Upper lobe of left lung (tissue), 6 donors: ENCODE measurements at places on chromosomes 16 and 17. TPM values are rescaled to one million over a fixed set of nuclear protein-coding genes. Genes with fewer than 3 reads are reported as not detected.

KRT33B gene
- not detected for total RNA-seq

RASD1 gene
- total RNA-seq, result 30.4 TPM

CTRB1 gene
- total RNA-seq, result not detected

HS3ST2 gene
- 4.6 TPM for total RNA-seq

GALR2 gene
- not detected for total RNA-seq

TP53TG3C gene
- not detected for total RNA-seq

MT1E gene
- 129 TPM for total RNA-seq

TAC4 gene
- not detected for total RNA-seq

KRTAP1-3 gene
- not detected for total RNA-seq

TPPP3 gene
- 105 TPM for total RNA-seq

SLX4 gene
- total RNA-seq, result 6.1 TPM

GRN gene
- 439 TPM for total RNA-seq

DNA sequence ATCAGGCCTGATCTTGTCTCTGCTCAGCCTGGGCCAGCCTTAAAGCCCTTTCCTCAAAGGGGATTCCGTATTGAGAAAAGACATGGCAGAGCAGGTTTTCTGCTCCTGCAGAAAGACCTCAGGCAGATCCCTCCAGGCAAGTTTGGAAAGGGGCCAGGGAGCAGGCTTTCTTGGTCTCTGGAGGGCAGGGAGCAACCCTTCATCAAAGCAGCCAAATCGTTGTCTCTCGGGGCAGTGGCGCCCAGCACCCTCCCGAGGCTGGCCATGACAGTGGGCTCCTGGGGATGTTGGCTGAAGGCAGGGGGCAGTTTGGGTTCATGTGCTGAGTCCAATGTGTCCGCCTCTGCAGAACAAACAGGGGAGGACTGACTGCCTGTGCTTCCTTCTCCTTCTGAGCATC, 168.4 kb upstream of the WSCD1 start:
- DNase-seq, result no peak

GRCh38 chr16:54446639-54447038, 160.1 kb upstream of the IRX3 start:
- no peak for DNase-seq

DNA sequence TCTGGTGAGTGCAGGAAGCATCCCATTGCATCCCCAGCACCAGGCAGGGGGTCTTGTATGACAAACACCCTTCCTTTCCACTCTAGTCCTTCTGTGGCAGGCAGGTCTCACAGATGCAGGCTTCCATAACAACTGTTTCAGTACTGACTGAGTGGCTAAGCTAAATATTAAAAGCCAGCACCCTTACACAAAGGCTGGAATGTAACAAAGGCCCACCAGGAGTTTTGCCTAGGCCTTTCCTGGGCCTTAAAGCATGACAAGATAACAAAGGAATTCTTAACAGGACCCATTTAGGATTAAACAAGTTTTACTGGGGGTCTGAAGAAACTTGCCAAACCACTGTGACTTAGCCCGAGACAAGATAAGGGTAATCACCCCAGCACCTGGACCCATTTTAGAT, 228.9 kb upstream of the RPL38 start:
- DNase-seq, result no peak

GRCh38 chr16:71555230-71555891, 21.5 kb downstream of the TAT start:
- DNase-seq, result peak; percentile 65

DNA sequence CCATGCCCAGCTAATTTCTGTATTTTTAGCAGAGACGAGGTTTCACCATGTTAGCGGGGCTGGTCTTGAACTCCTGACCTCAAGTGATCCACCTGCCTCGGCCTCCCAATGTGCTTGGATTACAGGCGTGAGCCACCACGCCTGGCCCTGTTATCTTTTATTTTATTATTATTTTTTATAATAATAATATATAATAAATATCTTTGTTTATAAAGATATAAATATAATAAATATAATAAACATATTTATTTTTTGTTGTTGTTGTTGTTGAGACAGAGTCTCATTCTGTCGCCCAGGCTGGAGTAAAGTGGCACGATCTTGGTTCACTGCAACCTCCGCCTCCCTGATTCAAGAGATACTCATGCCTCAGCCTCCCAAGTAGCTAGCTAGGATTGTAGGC, 7.0 kb upstream of the RNF157 start:
- DNase-seq, result no peak

GRCh38 chr17:65185668-65186382, 48.7 kb downstream of the RGS9 start:
- no peak for DNase-seq

DNA sequence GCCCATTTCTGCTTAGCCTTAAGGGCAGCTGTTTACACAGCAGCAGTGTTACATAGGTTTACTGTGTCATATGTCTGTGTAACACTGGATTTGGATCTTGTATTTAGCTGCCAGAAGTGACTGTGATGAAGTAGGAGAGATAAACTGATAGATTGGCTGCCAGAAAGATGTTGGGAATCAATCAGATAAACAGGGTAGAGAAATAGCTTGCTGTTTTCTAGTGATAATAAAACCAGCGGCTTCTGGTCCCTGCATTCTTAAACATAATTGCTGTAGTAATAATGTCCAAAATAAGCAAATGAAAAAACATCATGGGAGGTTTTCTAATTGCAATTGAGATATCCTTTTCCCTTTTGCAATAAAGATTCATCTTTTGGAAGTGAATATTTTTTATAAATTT, 68.7 kb downstream of the AATF start:
- no peak for DNase-seq

DNA sequence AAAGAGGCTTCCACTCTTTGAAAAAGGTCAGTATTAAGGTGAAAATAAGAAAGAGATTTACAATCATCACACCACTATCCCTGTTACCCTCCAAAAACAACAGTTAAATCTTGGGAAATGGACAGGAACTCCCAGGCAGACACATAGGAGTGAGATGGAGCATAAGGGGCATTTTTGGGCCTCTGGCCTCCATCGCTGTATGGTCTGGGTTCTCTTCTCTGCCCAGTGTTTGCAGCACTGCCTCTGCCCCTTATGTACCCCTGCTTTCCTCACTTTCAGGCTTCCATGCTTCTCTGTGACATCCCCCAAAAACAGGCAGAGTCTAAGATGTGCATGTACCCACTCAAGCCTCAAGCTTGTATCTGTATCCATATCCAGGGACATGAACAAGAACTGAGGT, 630 bp upstream of the HOXB2 start:
- DNase-seq, result no peak

DNA sequence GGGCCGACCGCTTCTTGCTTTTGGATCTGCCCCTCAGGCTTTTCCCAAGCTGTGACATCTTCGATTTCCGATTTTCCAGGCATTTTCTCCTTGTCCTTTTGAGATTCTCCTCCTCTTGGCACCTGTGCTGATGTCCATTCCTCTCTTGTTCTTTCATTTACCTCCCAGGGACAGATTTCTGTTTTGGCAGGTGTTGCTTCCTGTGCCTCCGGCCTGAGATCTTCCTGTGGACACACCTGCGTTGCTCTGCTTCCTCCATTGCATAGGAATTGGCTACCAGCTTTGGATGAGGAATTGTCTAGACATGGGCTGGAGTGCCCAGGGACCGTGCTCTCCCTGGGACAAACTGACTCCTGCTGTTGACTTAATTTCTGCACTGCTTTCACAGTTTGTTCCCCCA, 15.1 kb downstream of the GPR179 start:
- DNase-seq, result no peak

DNA sequence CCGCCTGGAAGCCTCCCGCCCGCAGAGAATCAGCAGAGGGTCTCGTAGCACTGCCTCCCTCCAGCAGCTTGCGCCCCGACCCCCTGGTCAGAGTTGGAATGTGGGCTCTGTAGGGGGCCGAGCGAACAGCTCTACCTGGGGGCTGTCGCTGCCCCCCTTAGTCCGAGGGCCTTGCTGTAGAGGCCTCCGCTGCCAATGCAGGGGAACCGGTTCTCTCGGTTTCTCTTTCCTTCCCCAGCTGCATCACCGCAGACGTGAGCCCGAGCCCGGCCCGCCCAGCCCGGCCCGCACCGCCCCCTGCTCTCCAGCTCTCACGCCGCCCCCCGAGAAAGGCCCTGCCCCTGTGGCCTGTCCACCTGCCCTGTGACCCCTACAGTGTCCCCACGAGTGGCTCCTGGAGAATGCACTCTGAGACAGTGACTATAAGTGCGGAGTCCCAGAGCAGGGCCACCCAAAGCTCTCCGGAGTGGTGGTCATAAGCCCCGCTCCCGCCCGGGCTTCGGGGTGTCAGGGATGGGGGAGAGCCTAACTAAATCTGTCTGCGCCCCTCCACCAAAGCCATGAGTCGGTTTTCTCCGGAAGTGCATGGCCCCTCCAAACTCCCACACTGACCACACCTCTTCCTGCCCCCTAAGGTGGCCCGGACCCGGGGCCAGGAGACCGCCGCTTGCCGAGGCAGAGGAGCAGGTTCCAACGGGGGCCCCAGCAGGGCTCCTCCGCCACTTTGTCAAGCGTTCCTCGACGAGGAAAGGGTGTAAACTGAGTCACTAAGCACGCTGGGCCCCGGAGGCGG, 1.7 kb downstream of the ARHGAP27 start:
- DNase-seq, result peak; percentile 92

- no peak for DNase-seq
Observed at GRCh38 chr17:38456031-38456815, 28.0 kb downstream of the ARHGAP23 start.

GRCh38 chr16:7967996-7968509, 622.3 kb downstream of the TMEM114 start:
- DNase-seq, result no peak

DNA sequence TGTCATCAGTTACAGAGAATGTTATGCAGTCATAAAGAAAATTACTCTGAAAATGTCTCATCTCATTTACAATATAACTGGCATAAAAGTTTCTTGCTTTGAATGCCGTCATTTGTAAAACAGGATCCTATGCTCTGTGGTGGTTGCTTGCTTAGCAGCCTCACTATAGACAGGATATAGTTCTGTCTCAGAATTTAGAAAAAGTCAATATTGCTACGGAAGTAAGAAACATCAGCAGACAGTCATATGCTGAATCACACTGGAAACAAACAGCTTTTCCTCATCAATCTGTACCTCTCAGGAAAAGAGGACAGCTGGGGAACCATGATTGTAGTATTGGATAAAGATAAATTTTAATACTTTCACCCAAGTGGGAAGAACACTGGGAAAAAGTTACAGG, 105.5 kb downstream of the MYO1D start:
- DNase-seq, result no peak

DNA sequence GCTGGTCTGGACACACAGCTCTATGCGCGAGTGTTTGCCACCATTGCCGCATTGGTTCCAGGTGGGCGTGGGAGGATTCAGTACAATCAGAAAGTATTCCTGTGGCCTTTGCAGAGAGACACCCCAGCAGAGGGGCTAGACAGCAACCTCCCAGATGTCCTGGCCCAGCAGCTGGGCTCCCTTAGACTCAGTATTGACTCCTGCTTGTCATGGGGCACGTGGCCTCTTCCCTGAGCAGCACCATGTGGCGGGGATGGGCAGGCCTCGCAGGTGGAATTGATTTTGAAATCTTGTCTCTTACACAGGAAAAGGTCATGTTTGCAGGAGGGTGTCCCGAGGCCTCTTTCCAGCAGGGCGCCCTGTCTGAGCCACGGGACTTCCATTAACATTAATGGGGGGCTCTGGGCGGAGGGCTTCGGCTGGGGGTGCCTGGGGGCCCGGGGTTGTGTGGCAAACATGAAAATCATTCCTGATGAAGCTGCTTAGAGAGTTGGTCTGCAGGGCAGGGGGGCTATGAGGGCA, 96.4 kb downstream of the C16orf78 start:
- peak; percentile 41 for DNase-seq

GRCh38 chr17:72774236-72774635, 318.3 kb downstream of the SLC39A11 start:
- no peak for DNase-seq

GRCh38 chr16:86578611-86579267, 390 bp downstream of the FOXL1 start:
- peak; percentile 82 for DNase-seq

DNA sequence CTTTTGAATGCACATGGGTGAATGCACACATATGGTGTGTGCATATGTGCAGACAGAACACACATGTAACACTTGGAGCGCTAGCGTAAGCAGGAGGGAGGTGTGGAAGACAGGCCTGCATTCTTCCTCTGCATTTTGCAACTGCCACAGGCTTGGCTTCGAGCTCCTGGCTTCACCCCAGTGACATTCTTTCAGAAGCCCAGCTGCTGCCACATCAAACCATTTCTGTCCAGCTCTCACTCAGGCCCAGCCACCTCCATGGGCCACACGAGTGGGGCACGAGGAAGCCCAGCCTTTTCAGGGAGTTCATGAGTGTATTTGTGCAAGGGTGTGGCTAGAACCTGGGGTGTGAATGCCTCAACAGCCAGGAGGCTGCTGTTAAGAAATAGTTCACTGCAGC, 18.8 kb downstream of the LGALS3BP start:
- no peak for DNase-seq

- no peak for DNase-seq
Observed at GRCh38 chr17:63542942-63543821, 7.1 kb upstream of the DCAF7 start.

GRCh38 chr17:31052187-31052889, 42.4 kb upstream of the NF1 start:
- DNase-seq, result no peak

DNA sequence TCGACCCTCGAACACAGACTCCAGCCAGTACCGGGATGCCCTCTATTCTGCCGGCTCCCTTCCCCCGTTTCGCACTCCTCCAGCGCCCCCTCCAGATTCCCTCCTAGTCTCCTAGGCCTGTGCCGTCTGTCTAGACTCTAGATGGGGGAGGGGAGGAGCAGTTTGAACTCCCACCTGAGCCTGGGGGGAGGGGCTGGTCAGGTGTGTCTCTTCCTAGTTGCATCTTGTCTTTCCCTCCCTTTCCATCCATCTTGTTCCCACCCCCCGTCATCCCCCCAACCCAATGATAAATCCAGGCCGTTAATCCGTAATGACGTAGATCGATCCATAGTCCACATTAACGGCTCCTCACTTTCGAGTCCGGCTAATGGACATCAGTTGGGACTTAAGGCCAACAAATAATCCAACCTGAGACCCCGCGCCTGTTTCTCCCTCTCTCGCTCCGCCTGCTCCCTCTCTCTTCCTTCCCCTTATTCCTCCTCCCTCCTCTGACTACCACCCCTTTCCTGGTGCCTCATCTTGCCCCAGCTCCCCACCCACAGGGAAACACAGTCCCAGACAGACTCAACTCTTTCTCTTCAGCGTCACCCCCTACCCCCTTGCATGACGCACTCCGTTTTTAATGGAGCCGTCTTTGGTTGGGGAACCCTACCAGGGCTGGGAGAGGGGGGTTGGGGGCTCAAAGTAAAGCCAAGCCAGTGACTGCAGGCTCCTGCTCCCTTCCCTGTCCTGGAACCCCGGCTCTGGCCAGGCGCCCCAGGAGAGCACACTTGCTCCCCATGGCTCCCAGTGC, 3.4 kb upstream of the HOXB5 start:
- no peak for DNase-seq

- peak; percentile 50 for DNase-seq
Observed at GRCh38 chr17:77498091-77498741, 357.4 kb downstream of the SEC14L1 start.

- no peak for DNase-seq
Observed at GRCh38 chr17:59439262-59439661, 107.8 kb downstream of the YPEL2 start.

DNA sequence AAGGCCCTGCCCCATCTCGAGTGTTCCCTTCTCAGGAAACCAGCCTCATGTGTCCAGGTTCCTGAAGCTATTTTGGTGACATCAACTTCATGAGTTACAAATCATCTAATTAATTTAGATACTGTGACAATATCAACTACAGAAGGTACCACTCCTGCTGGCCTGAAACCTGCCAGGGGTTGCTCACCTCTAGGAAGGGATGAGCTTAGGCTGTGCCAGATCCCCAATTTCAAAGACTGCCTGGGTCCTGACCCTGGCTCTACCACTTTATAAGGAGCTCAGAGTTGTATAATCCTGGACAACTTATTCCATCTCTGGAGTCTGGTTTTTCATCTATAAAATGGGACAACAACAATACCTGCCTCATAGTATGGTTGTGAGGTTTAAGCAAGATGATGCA, 5.2 kb downstream of the C16orf78 start:
- no peak for DNase-seq
